ENCODE measurements at places on chromosomes 2 and 18.

- DNase-seq: no peak
These were observed 679 bp downstream of the CLK1 start for GRCh38 chr2:200863782-200864175.

- no peak for DNase-seq
These were observed 34.4 kb downstream of the CABLES1 start for GRCh38 chr18:23169673-23170044.

GRCh38 chr2:207136874-207137273 is 28.9 kb downstream of the KLF7 start:
- no peak for DNase-seq

- DNase-seq: no peak
These were observed 620 bp downstream of the SLC14A1 start for GRCh38 chr18:45724601-45725000.

DNA sequence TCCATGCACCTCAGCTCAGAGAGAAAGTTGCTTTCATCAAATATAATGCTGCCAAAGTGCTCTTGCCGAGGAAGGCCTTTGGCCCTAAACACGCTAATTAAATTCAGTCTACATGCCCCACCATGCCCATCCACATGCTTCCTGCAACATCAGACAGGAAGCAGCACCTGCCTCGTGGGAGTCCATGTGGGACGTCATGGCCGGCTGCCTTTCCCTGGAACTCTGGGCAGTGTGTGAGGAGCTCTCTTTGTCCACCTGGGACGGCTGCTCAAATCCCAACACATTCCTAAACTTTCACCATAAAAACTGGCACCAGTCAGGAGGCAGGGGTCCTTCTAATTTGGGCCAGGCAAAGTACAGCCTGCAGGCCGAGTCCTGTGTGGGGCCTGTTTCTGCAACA is 23.1 kb downstream of the FAM178B start:
- DNase-seq: no peak

DNA sequence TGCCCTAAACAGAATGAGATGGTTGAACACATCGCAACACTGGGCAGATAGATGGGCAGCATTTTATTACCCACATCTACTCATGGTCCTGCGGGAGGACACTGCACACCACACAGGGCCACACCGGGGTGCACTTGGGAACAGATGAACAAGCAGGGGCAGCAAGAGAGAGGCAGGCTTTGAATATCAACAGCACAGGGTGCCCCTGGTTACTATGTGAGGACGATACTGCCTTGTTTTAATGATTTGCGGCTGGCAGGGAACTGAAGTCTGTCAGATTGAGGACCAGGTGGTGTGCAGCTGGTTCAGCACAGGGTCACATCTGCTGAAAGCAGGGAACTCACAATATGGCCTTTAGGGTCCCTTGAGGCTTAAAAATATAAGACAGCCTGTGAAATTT is 195.7 kb downstream of the PIEZO2 start:
- DNase-seq: no peak

DNA sequence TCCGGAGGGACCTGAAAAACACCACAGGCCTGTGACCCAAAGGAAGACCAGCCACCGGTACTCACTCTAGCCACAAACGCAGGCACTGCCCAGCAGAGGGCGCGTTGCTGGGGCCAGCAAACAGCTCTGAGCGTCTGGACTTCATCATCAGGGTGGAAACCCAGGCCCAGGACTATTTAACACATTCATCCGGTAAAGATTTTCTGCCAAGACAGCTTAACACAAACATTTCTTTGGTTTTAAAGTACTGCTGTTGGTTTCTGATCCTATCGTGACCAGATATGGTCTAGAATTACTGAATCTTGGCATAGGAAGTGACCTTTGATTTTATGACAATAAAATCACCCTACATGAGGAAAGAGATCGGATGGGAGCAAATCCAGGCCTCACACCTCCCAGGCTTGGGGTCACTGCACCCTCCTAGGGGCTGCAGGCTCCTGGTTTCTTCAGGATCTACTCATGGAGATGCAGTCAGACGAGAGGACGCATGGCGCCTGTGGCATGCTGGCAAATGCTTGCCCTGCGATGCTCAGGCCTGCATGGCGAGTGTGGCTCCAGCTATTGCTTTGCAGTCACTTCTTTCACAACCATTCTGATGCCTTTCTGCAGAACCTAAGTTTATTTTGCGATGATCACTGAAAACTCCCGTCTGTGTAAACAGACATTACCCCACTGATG is 130.4 kb downstream of the COL4A4 start:
- DNase-seq: peak; percentile 6

DNA sequence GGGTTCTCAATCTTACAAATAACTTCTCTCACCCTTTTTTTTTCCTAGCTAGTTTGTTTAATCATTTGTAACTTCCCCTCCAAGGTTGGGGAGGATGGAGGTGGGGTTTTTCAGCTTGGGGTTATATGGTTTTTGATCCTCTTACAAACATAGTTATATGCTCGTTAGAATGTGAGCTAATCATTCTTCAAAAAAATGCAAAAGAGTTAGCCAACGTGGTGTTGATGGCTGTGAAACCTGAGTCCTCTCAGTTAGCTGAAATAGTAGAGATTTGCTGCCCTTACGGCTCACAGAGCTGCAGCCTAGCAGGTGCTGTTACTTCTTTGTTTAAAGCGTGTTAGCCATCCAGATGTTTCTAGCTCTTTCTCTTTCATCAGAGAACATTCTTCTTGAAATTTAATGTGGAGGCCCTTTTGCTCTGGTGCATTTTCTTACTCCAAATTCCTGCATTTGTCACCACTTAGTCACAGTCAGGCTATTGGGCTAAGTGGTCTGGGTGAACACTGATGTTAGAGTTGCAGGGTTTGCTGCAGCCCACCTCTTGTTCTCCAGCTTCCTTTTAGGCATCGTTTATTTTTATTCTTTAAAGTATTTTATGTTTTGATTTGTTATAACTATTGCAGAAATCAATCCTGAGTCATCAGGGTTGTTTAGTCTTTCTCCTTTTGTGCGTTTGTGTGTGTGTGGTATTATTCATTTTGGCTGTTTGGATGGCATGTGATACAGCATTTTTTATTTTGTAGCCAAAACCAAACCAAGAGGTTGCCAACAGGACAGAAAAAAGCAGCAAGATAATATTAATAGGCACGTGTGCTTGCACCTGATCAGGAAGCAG is 41.1 kb downstream of the LIMS1 start:
- DNase-seq: no peak

DNA sequence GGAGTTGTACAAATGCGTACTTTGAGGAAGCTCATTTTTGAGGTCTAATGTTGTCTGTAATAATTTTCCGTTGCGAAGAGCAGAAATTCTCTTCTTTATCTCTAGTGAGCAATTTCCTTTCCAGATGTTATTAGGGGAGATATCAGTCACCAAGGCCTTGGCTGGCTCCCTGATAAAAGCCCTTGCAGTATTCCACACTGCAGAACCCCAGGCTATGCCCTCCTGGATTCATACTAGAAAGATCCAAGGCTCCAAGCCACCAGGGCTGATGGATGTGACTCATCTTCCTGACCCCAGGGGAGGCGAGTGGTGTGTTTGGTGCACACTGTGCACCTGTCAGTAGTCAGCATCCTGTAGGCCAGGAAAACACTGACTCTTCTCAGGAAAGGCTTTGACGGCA is 34.7 kb downstream of the INO80C start:
- DNase-seq: no peak

GRCh38 chr2:111176388-111176787 is 55.7 kb downstream of the BCL2L11 start:
- no peak for DNase-seq

DNA sequence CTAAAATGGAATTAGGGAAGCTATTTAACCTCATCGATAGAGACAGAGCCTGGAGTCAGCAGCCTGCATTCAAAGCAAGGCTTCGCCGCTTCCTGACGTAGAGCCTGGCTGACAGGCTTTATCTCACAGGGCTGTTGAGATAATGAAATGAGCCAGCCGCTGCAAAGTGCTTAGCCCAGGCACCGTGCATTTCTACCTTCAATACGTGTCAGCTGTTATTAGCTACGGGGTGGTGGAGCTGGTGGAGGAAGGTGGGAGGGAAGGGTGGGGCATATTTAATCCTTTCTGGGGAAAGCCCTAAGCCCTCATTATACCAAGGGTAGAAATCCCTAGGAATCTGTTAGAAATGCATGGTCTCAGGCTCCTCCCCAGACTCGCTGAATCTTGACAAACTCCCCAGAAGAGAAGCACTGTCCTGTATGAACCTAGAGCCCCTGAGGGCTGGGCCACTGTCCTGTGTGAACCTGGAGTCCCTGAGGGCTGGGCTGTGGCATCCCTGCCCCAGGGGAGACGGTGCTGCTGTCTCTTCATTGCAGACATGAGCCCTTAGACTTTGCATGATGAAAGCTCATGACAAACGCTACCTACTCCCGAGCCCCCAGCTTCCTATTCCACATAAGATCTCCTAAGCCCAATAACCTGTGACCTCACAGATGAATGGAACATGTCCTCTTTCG is 72.4 kb downstream of the ALPK2 start:
- DNase-seq: no peak

DNA sequence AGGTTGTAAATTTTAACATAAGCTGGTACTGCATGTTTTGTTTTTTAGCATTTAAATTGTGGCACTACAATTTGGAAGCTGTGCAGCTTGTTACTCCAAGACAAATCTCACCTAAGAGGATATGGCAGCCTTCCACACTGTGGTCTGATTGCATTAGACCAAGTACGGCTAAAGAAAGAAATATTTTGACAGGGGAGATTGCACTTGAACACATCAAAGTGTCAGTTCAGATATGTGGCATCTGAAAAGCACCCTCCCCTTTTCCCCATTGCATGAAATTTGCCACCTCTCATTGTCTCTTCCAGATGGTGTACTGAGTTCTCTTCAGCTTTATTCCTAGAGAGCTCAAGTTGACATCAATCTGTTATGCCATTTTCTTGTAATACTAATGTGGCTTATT is 295.9 kb downstream of the ERBB4 start:
- no peak for DNase-seq

- no peak for DNase-seq
These were observed 523.1 kb downstream of the PLCL1 start for GRCh38 chr2:198327526-198327925.

GRCh38 chr2:224147174-224147573 is 108.1 kb upstream of the SERPINE2 start:
- DNase-seq: no peak

- no peak for DNase-seq
These were observed 50.7 kb upstream of the HNRNPA3 start for GRCh38 chr2:177161741-177162460.

DNA sequence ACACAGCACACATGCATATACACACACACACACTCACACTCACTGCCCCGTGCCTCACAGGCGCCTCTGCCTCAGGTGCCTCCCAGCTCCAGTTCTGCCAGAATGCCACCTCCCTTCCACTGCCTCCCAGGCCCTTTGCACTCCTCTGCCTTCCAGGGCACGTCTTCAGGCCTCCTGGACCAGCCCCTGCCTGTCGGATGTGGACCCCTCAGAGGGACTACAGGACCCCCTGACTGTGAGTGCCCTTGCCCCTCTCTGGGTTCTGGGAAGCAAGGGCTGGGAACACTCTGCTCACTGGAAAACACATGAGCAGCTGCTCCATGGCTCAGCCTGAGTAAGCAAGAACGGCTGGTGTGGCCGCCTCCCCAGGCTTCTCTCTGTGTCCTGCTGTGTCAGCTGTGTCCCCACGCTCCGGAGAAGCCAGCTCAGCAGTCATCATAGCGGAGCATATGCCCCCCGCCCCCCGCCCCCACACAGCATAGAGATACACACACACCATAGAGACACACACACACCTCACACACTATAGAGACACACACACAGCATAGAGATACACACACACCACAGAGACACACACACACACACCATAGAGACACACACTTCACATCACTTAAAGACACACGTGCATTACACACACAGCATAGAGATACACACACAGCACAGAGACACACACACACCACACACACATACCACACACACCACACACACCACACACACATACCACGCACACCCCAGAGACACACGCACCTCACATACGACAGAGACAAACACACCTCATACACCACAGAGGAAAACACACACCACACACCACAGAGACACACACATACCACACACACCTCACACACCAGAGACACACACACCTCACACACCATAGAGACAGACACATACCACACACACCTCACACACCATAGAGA is 271.3 kb downstream of the CYRIA start:
- DNase-seq: no peak

DNA sequence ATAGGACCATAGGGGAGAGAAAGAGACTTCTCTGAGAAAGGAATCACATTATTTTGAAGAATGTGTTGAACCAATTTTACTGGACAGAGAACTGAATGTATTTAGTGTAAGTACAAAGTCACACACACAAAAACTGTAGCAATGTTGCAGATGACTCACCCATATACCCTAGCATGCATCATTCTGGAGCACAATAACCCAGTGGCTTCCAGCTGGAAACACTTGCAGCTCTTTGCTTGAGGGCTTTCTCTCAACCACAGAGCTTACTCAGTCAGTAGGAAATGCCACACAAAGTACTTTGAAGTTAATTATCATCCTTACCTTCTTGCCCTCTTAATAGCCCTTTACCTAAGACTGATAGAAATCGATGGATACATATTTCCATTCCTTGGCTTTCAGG is 760.0 kb upstream of the FSHR start:
- DNase-seq: no peak

DNA sequence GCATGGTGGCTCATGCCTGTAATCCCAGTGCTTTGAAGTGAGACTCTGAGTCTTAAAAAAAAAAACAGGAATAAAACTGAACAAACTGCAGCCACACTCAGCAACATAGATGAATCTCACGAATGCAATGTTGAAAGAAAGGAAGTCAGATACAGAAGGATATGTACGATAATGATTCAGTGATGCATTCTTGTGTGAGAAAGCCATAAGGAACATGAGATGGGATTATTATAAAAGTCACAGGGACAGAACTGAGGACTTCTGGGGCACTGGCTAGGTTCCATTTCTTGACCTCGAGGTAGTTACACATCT is 56.9 kb upstream of the SMAD2 start:
- no peak for DNase-seq

GRCh38 chr2:95044601-95045000 is 19.1 kb downstream of the MAL start:
- no peak for DNase-seq

DNA sequence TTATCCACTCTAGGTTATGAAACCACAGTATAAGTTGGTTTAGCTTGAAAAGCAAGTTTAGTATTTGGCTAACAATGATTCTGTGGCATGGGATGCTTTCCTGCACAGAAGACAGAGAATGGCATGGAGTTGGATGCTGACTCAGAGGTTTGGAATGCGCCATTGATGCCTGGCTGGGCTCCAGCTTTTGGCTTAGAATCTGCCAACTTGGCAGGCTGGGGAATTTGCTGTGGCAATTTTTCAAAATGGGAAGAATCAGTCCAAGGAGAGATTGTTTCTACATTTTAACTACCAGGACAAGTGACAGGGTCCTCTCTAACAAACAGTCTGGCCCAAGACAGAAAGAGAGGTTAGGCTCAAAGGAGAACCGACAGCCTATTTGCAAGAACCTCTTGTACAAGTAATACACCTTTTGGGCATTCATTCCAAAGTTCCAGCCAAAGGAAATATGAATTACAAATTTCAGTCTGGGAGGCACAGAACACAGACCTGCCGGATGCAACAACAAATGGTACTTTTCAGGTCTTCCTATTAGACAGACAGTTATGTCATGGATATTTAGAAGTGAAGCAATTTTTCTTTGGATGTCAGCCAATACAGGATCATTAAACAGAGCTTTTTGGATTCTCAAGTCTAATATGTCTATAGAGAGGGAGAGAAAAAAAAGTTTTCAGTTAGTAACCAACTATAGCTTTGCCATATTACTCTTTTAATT is 1027.7 kb downstream of the TMEM182 start:
- no peak for DNase-seq
